ENCODE measurements at places on chromosomes 13 and 19.

DNA sequence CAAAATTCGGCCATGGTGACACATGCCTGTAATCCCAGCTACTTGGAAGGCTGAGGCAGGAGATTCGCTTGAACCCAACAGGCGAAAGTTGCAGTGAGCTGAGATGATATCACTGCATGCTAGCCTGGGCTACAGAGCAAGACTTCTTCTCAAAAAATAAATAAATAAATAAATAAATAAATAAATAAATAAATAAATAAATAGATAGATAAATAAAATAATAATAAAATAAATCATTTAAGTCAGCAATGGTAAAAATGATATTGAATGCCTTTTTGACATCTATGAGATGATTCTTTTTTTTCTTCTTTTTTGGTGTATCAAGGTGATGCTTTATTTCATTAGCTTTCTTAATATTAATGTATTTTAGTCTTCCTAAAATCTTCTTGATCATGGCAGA lies 221.7 kb upstream of the RXFP2 start:
- no peak for DNase-seq

- peak; percentile 33 for DNase-seq
Measured at GRCh38 chr19:48169578-48169938, 586 bp downstream of the LIG1 start.

- DNase-seq, result no peak
Measured at GRCh38 chr19:35209646-35210045, 18.9 kb downstream of the FAM187B start.

DNA sequence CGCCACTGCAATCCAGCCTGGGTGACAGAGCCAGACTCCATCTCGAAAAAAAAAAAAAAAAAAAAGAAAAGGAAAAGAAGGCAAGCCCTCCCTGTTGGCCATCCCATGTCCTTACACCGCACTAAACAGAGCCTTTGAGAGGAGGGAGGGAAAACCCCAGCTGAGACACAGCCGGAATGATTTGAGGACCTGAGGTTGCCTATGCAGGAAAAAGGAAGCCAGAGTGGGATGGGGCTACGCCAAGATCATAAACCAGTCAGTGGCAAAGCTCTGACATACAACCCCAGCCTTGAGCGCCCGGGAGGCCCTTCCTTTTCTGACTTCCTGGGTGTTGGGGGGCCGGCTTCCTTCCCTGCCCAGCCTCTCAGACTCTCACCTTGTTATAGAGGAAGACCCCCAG lies 12.5 kb upstream of the CHERP start:
- no peak for DNase-seq

GRCh38 chr19:2733930-2734588 lies 5.8 kb downstream of the SLC39A3 start:
- no peak for DNase-seq

DNA sequence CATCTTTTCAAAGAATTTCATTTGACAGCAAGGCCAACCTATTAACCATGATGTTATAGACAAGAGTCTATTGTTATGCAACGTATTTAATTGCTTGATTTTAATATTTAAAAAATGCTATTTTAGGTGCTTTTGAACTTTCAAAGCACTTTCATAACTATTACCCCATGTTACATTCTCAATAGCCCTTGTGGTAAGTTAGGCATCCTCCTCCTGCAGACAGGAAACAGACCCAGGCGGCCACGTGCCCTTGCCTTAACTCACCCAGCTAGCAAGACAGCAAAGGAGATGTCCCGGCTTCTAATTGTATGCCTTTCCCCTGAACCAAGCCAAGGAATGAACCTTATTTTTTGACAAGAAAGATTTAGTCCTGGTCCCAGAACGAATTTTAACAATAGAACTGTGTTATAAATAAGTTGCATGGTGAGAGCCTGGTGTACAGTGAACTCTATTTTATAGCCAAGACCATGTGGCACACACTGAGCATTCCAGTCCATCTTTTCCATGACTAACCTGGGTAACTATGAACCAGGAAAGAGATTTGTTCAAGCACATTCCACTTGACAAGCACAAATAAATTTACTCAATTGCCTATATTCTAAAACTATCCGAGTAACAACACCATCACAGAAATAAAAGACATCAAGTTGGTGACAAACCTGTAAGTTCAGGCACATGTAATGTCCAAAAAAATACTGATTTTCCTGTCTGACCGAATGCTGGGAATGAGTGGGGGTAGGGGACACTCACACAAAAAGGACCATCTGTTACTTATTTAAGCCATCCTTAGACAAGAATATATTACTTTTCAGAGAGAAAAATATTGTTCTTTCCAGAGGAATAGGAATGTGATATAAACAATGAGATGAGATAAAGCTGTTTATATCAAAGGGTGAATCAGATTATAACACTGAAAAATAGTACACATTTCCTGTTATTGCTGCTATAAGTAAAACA lies 163.0 kb downstream of the EFNB2 start:
- peak; percentile 59 for DNase-seq

DNA sequence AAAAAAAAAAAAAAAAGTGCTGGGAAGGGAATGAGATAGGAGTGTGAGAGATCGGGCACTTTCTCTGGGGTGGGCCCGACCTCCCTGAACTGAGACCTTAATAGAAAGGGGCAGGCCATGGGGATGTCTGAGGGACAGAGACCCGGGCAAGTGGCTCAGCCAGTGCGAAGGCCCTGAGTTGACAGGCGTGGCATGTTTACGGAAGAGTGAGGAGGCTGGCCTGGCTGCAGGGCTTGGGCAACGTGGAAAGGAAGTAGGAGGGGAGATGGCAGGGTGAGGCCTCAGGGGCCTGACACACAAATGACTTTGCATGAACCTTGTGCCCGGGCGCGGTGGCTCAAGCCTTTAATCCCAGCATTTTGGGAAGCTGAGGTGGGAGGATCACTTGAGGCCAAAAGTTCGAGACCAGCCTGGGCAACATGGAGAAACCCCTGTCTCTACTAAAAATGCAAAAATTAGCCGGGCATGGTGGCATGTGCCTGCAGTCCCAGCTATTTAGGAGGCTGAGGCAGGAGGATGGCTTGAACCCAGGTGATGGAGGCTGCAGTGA lies 13.9 kb downstream of the FCHO1 start:
- peak; percentile 96 for DNase-seq

DNA sequence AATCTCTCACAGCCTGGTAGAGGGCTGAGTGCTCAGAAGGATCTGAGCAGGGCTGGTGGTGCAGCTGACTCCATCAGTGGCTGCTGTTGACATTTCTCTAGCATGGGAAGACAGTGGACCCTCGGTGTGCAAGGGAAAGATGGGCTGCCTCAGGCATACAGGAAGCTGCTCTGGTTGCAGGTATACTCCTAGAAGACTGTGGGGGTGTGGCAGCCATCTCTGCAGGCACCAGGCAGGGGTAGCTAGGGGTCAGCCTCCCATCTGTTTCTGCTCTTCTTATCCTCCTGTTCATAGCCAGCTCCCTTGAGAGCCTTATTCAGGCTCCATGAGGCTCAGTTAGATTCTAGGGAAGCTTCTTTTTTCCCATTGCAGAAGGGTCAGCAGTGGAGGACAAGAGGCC lies 475.5 kb downstream of the TSHZ3 start:
- DNase-seq, result no peak

Data from MV-4-11 (cell line).